ENCODE measurements at places on chromosomes 4 and X.

DNA sequence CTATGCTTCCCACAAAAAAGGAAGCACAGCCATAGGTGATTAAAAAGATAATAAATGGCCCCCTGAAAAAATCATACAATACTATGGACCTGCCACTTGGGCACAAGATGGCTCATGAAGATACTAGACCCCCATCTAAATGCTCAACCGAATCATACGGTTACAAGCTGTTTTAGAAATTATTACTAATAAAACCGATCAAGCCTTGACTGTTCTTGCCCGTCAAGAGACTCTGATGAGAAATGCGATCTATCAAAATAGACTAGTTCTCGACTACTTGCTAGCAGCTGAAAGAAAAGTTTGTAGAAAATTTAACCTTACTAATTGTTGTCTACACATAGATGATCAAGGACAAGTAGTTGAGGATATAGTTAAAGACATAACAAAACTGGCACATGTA lies 40.1 kb upstream of the UGT2B7 start:
- DNase-seq, result no peak

GRCh38 chr4:70280567-70280966 lies 38.2 kb downstream of the CSN3 start:
- DNase-seq, result no peak

- no peak for DNase-seq
Measured at GRCh38 chr4:64814616-64815015, 405.4 kb upstream of the TECRL start.

- no peak for DNase-seq
Measured at GRCh38 chr4:139154538-139154937, 22.5 kb downstream of the ELF2 start.

DNA sequence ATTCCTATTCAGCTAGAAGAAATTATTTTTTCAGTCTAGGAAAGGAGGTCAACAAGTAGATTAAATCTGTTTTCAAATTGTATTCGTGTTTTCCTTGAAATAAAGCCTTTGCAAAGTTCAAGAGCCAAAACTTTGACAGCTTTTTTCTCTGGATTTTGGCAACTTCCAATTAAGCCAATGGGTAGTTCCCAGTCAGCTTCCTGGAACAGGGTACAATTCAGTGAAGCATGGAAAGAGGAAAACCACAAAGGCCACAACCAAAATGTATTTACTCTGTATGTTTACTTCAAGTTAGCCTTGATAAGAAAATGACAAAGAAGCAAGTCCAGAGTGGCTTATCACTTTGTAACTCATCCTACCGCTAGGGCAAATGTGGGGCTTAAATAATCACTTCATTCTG lies 188.6 kb downstream of the COMMD8 start:
- no peak for DNase-seq

DNA sequence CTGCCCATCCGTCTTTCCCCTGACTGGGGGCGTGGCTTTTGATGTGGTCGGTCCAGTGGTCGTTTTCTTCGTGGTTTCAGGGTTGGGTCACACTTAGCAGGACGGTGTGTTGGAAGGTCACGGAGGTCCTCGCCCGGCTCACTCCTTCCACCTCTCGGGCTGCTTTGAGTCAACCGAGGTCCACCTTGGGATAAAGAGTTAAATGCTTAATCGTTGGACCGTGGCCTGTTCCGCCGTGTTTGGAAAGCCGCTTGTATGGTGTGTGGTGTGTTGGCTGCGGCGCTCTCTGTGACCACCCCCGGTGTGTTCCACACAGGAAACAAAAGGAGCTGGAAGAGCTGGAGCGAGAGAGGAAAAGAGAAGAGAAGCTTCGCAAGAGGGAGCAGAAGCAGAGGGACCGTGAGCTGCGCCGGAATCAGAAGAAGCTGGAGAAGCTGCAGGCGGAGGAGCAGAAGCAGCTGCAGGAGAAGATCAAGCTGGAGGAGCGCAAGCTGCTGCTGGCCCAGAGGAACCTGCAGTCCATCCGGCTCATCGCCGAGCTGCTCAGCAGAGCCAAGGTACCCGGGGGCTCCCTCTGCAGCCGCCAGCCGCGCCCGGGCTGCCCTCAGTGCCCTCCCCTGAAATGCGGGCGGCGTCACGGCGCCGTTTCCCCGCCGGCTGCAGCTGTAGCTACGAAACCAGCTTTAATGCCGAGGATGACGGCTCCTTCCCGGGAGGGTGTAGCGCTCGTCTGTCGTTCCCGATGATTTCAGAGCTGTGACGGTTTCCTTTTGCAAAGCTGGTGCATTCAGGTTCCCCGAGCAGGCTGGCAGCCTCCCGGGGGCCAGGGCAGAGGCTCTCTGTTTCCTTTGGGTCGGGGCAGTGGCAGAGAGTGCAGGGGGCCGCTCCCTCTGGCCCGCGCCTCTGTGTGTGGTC lies 7.7 kb downstream of the AKAP17A start:
- DNase-seq, result no peak

DNA sequence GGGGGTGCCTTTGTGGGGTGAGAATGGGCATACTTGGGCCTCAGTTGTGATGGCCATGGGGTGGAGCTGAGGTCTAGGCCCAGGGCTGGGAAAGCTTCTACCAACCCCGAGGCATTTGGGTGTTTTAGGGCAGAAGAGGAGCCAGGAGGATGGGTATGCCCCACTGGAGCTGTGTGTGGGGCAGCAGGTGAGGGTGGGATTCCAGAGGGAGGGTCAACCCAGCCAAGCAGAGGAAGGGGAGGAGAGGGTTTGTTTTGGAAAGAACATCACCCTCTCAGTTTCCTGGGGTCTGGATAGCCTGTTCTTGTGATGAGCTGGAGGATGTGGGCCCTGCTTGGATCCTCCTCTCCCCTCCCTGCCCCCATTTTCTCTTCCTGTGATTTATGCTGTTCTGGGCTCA lies 620 bp downstream of the IL9R start:
- no peak for DNase-seq

DNA sequence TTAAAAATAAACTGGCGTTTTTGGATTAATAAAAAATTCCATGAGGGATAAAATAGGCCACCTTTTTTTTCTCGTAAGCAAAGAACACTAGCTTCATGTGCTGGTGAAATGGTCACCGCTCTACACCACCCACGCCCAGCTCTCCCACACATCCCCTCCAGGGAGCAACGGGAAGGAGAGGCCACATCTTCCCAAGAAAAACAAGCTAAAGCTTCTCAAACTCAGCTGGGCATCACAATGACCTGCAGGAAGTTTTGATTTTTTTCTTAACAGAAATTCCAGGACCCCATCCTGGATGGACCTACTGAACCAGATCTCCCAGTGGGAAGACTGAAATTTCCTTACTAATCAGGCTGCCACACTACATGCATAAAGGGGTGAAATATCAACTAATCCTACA lies 9.8 kb downstream of the TSPAN5 start:
- no peak for DNase-seq
